ENCODE measurements at places on chromosomes 12 and 14.
A peak's percentile ranks its signal among the peaks of the same experiment; 100 is the strongest.

DNA sequence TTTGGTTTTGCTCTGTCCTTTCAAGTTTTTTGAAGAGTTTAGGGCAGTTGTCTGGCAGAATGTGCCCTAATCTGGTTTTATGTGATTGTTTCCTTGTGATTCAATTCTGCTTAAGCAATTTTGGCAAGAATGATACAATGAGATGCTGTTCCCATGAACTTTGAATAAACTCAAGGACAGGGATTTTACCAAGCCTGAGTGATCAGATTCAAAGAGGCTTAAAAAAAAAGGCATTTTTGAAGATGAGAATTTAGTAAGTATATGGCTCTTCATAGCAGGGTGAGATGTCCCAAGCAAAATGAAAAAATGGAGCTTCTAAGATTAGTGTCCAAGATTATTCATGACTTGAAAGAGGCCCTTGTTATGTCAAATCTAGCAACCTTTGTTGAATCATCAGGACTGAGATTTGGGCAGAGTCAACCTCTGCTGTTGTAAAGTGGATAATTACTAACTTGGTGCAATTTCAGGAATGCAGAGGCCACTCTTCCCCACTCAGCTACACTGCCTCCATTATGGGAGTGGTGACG is 180.6 kb upstream of the NUDT4 start:
- no peak for DNase-seq

GRCh38 chr12:49037111-49037946 is 18.8 kb upstream of the PRKAG1 start:
- DNase-seq, result no peak

DNA sequence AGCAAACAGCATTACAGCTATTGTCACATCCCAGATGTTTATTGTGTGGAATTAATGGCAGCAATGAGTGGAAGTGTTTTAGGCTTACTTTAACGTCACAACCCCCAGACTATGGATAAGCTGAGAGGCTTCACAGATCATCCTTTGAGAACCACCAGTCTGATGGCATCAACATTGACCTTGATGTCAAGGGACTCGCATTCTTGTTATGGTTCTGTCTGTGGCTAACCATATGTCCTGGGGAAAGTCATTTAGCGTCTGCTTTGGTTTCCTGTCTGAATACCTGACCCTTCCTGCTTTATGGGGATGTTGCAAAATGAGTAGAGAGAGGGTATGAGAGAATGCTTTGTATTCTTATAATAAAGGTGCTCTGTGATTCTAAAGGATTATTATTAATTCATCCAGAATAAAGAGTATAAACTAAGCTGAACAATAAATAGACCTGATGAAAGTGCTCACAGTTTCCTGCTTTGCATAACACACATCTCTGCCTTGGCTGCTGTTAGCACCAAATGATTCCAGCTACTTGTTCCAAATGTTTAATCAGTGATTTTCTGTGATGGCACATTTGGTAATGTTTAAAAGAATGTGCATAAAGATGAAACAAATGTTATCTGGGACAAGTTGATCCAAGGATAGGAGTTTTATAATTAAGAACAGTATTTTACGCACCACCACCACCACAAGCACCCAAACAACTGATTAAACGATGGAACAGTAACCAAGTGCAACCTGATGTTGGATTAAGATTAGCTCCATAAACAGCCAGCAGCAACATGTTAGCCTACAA is 116.9 kb upstream of the LRIG3 start:
- DNase-seq, result no peak

- no peak for DNase-seq
Observed at GRCh38 chr12:42483521-42483790, 106.1 kb downstream of the PRICKLE1 start.

DNA sequence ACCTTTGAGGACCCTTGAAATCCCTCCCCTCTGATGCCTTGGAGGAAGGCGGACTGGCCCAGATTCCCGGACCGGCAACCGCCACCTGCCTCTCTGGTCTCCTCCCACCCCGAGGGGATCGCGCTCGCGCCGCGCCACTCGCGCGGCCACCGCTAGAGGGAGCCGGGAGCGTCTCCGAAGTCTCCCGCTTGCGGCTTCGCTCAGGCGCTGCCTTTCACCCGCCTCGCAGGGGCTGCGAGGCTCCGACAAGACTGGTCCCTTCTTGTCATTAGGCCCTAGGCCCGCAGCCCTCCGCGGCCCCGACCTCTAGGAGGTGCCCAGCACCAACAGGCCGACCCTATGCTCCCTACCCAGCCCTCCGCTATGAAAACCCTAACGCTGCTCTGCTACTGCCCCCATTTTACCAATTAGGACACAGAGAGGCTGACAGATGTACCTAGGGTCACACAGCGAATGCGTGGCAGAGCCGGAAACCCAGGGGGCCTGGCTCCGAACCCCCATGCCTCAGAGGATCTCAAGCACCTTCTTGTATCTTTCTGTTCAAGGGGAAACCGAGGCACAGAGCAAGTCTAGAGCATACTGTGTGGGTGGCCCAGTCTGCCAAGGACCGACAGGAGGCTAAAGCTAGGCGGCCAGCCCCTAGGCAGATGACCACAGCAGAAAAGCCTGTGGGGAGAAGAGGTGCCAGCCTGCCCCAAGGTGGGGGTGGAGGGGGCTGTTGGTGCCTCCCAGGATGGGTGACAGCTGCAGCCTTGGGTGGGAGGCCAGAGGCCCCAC is 21.4 kb upstream of the VSX2 start:
- DNase-seq, result peak; percentile 52
